ENCODE measurements at places on chromosomes 16 and 17.

DNA sequence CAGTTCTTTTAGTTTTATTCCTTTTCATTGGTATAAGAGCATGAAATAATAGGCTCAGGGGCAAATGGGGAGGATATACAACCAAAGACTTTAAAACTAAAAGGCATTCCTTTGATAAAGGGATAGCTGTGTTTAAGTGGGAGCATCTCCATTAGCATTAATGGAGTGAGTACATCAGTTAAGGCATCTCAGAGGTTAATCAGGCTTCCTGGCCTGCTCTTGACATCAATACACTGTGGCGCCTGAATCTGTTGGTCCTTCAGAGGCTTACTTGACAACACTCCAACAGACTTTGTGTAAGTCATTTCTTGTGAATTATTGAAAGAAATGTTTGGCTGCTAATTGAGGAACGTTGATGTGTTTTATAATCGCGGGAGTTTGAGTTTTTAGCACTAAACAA is 230.7 kb downstream of the BCAS3 start:
- no peak for DNase-seq

GRCh38 chr16:679814-680624 is at the start of gene STUB1:
Gene STUB1 (plus strand): TSS chr16:680410. CDS start chr16:680526, 116 bp downstream.
- peak; percentile 92 for DNase-seq

DNA sequence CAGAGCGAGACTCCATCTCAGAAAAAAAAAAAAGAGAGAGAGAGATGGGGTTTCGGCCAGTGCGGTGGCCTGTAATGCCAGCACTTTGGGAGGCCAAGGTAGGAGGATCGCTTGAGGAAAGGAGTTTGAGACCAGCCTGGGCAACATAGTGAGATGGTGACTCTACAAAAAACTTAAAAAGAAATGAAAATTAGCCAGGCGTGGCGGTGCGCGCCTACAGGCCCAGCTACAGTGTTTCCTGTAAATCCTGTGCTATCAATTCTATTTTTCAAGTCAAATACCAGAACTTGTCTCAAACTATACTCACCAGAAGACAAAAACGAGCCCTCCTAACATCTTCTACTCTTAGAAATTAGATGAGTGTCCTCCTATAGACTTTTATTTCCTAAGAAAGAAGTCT is 19.3 kb downstream of the UBE2O start:
- DNase-seq, result no peak

- peak; percentile 89 for DNase-seq
These were observed 6.6 kb downstream of the KCNAB3 start for GRCh38 chr17:7922845-7923628.

GRCh38 chr16:69399361-69399760 is 13.6 kb upstream of the TERF2 start:
- DNase-seq, result no peak

GRCh38 chr16:80570106-80570478 is 29.3 kb downstream of the DYNLRB2 start:
- DNase-seq, result no peak

GRCh38 chr16:84746875-84747274 is 47.1 kb downstream of the USP10 start:
- DNase-seq, result no peak

- DNase-seq, result peak; percentile 79
These were observed at the start of gene WWP2 for GRCh38 chr16:69761983-69762813. Gene WWP2 (plus strand): TSS chr16:69762332. CDS start chr16:69787011, 24,679 bp downstream.

DNA sequence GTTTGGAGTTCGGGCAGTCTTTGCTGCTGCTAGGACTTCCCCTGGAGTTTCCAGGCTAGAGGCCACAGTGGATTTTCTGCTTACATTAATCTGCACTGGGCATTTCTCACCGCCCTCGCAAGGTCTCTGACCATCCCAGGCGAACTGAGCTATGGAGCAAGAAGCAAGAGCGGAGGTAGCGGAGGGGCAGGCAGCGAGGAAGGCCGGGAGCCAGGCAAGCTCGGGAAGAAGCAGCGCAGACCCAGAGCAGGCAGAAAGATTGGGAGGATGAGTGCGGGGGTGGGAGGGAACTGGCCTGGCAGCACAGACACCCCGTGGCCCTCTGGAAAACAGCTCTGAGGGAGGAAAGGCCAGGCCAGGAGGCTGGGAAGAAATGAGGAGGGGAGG is 3.8 kb downstream of the COTL1 start:
- no peak for DNase-seq

GRCh38 chr17:64515419-64515818 is 8.6 kb downstream of the CEP95 start:
- no peak for DNase-seq

- DNase-seq, result peak; percentile 44
These were observed 1.5 kb upstream of the PRR29 start for GRCh38 chr17:63996430-63997182.

DNA sequence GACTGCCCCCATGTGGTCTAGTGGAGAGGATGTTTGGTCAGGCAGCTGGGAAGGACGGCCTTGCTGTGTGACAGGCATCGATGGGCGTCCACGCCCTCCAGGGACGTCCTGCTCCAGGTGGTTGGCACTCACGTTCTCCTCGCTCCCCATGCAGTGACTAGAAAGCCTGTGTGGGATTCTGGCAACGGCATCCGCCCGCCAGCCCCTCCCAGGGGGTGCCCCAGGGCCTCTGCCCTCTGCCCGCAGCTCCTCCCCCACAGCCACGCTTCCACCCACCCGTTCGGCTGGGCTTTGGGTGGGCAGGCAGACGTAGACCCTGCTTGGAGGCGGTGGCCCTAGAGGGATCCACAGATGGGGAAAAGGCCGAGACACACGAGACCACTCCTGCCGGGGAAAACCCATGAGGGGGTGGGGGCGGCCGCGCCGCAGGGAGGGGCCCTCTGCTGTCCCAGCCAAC is 4.7 kb upstream of the IL17C start:
- DNase-seq, result peak; percentile 80

- no peak for DNase-seq
These were observed 48.9 kb downstream of the VMP1 start for GRCh38 chr17:59756236-59756818.

- DNase-seq, result no peak
These were observed 5.4 kb downstream of the RHBDF2 start for GRCh38 chr17:76495663-76496400.

DNA sequence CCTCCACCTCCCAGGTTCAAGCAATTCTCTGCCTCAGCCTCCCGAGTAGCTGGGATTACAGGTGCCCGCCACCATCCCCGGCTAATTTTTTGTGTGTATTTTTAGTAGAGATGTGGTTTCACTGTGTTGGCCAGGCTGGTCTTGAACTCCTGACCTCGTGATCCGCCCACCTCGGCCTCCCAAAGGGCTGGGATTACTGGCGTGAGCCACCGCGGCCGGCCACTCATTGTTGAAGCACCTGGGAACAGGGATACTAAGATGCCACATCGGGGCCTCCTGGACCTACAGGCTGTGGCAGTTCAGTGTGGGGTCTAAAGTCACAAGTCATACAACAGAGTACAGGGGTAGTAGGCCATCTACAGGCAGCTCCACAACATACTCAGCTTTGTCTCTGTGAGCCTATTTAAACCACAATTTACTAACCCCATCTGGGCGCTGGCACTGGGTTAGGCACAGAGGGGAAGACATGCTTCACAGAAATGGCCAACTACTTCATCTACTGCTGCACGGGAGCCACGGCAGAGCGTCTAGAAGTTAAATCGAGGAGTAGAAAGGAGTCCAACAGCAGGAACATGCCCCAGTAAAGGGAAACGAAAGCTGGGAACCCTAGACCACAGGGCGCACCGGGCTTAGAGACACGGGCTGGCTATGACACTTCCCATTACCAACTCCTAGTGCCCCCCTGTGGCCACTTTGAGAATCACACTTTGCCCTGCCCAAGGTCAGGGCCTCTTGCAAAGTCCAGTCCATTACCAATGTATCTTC is 4.3 kb downstream of the VAMP2 start:
- peak; percentile 92 for DNase-seq

- no peak for DNase-seq
These were observed 40.2 kb downstream of the CDRT15 start for GRCh38 chr17:14196377-14196997.

DNA sequence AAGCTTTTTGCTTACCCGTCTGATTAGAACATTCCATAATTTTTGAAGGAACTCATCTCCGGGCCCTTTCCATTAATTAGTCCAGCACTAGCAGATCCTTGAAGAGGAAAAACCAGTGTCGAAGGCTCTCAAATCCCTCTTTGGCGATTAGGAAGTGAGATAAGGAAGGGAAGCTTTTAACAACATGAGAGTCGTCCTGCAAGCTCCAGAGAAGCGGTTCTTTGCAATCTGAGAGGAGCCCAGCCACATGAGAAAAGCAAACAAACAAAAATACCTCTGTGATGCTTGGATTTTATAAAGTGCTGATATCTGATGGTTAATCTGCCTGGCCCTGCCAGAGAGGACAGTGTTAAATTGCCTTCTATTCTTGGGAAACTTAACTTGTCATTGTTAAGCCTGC is 339.8 kb upstream of the SALL1 start:
- DNase-seq, result no peak

- no peak for DNase-seq
These were observed 383.0 kb downstream of the MAF start for GRCh38 chr16:79217375-79218011.

DNA sequence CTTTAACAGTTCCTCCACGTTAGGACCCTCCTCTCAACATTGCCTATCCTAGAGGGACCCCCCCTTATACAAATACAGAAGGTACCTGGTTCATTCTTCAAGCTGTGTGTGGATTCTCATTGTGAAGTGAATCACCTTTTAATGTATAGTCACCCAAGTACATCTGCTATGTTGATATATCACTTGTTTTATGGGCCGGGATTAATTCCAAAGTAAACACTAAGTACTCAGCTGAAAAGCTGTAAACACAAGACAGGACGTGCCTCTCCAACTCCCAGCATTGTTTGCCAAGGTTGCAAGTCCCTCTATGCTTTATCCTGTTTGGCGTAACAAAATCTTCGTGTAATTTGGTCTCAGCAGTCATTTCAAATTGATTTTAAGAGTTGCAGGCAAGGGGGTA is 123.6 kb downstream of the RBFOX1 start:
- DNase-seq, result no peak

GRCh38 chr17:72838068-72838467 is 254.4 kb downstream of the SLC39A11 start:
- no peak for DNase-seq

DNA sequence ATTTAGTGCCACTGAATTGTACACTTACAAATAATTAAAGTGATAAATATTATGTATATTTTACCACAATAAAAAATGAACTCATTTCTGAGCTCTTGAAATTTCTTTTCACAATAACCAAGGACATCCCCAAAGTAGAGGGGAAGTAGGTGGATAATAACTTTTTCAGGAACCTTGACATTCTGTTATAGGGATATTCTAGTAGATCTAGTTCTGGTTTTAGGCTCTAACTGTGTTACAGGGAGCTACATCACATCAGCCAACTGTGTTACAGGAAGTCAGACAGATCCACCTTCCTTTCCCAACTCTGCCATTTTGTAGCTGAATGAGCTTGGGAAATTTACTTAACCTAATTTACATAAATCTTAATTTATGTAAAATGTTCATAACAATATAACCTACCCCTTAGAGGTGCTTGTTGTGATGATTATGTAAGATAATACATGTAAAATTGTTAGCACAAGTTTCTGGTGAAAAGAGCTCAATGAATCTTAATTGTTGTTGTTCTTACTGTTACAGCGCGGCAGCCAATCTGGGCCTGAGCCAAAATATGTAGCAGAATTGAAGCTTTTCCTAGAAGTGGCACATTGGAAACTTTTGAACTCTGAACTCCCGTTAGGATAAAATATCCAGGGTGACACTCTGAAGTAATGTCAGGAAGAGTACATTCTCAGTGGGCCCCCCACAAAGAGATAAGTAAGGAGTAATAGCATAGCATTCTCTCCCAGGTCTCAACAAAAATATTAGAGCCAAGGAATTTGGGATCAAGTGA is 169.8 kb downstream of the AATF start:
- DNase-seq, result no peak

DNA sequence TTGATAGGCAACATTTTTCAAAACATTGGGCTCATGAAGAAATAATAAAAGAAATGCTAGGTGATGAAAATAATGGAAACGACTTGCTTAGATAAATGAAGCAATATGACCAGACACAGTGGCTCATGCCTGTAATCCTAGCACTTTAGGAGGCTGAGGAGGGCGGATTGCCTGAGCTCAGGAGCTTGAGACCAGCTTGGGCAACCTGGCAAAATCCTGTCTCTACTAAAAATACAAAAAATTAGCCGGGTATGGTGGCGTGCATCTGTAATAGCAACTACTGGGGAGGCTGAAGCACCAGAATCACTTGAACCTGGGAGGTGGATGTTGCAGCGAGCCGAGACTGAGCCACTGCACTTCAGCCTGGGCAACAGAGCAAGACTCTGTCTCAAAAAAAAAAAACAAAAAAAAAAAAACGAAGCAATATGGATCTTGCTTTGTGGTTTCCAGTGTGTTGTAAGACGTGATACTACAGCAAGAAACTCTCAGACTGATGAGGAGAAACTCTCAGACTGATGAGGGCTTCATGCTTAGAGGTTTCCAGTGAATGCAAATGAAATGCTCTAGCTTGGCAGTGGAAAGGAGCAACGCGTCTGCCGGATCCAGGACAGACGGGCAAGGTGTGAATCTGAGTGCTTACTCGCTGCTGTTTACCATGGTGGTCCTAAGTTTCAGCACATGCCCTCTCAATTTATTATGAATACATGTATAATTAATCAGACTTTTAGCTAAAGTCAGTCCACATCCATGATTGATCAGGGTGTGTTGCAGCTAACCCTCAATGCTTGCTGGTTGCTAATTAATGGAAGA is 11.5 kb upstream of the IGF2BP1 start:
- no peak for DNase-seq

- no peak for DNase-seq
These were observed 53.1 kb upstream of the ABCC11 start for GRCh38 chr16:48300391-48300856.

DNA sequence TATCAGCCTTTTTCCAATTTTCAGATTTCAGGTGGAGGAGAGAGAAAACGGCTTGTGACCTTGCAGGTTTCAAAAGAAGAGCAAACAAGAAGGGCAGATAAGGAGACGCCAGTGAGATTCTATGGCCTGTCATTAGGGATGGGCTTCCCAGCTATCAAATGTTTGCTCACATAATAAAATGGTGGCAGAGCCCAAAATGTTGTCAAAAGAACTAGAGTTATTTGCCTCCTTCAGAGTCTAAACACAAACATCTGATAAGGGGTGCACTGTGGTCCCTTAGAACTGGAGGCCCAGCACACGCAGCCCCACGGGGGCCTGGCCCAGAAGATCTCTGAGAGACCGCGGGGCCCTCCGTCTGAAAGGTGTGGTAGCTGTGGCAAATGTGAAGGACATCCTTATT is 46.1 kb upstream of the DDX52 start:
- DNase-seq, result no peak

- DNase-seq, result no peak
These were observed 5.7 kb upstream of the FTSJ3 start for GRCh38 chr17:63833026-63833740.

GRCh38 chr16:71845639-71846430 is at the start of gene ATXN1L:
Gene ATXN1L (plus strand): TSS chr16:71845976. CDS start chr16:71849741, 3,765 bp downstream.
- DNase-seq, result peak; percentile 95

Measured in natural killer cell treated with Interleukin-12 subunit alpha and Interleukin-12 subunit beta and Interleukin-15 and Interleukin-18, amount 100 ng/mL, for 72 hours (primary cell).